Thoracic aorta (tissue), 2 donors: ENCODE measurements at places on chromosomes 1 and 21.
A peak's percentile ranks its signal among the peaks of the same experiment; 100 is the strongest.

DNA sequence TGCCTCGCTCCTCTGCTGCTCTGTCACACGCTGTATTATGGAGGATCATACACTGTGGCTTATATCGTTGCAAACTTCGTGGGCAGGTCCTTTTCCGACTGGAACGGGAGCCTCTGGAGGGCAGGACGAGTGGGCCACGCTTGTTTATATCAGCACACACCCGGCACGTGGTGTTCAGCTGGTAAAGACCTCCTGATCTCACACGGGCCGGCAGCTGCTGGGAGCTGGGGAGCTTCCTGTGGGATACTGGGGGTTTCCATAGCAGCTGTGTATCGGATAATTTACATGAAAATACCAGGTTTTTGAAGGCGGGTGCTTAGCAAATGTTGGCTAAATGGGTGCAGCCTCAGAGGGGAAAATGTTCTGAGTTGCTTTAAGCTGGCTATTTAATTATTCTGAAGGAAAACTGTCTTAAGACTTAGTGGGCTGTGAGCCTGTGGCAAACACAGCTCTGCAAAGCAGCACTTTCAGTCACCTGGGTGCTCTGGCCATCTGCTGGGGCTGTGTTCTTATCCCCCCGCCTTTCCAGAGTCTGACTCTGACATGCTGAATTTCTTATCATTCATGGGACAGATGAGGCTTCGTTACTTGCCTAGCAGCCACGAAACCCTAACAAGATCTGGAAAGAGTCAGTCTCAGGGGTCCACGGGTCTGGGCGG, 103.6 kb upstream of the GCLM start:
- no peak overlapping the region for H3K4me3 ChIP-seq
- no peaks in the 10 kb centered on the region for H3K4me1 ChIP-seq
- H3K27me3 ChIP-seq, result no peaks in the 10 kb centered on the region
- DNase-seq, result no peak
- H3K36me3 ChIP-seq, result no peaks in the 10 kb centered on the region
- no peak overlapping the region for H3K27ac ChIP-seq

GRCh38 chr1:54489627-54490250, 58.3 kb upstream of the ACOT11 start:
- H3K4me3 ChIP-seq, result peak overlapping the region; percentile 93
- H3K36me3 ChIP-seq, result no peaks in the 10 kb centered on the region
- H3K4me1 ChIP-seq, result peaks cover 28% of the 10 kb centered on the region
- no peak for DNase-seq
- peak overlapping the region; percentile 99 for H3K27ac ChIP-seq

GRCh38 chr1:63041660-63042059, 257.7 kb downstream of the ATG4C start:
- H3K4me3 ChIP-seq, result no peak overlapping the region
- no peaks in the 10 kb centered on the region for H3K27me3 ChIP-seq
- H3K36me3 ChIP-seq, result no peaks in the 10 kb centered on the region
- H3K4me1 ChIP-seq, result no peaks in the 10 kb centered on the region
- DNase-seq, result no peak
- no peak overlapping the region for H3K27ac ChIP-seq

GRCh38 chr1:42686418-42686817, 4.2 kb downstream of the YBX1 start:
- no peaks in the 10 kb centered on the region for H3K36me3 ChIP-seq
- H3K27ac ChIP-seq, result no peak overlapping the region
- no peak overlapping the region for H3K4me3 ChIP-seq
- no peak for DNase-seq

DNA sequence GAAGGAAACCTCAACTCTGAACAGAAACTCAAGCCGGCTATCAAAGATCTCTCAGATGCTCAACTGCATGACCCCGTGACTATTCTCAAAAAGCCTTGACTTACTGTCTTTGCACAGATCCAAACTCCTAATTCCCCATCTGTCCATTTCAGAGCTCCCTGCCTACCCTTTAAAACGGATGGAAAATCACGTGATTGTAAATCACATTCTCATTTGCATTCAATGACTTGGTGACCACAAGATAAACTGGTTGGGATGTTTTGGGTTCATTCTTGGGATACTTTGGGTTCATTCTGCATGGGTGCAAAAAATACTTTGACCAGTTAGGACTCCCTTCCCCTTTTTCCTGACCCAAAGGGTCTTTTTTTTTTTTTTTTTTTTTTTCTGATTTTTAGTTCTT, 41.3 kb upstream of the RUNX1 start:
- no peak overlapping the region for H3K27ac ChIP-seq
- H3K4me1 ChIP-seq, result no peaks in the 10 kb centered on the region
- H3K36me3 ChIP-seq, result no peaks in the 10 kb centered on the region
- no peak for DNase-seq
- H3K27me3 ChIP-seq, result no peaks in the 10 kb centered on the region

DNA sequence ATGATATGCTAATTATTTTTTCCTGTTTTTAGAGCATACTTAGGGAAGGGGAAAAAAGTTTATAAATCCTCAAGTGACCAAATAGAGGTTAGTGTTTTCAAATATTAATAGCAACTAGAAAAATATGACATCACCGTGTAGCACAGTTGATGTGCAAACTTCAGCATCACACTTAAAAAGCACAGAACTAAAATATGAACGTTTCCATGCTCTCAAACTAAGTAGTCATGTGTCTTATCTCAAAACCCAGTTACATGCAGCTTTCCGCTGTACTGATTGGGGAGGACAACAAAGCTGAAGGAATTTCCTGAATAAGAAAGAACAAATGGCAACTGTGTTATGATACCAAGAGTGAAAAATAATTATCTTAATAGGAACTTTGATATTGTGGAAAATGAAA, 903.7 kb downstream of the ADGRL2 start:
- no peak for DNase-seq
- H3K27ac ChIP-seq, result no peak overlapping the region
- H3K36me3 ChIP-seq, result no peaks in the 10 kb centered on the region
- H3K4me3 ChIP-seq, result no peak overlapping the region
- no peaks in the 10 kb centered on the region for H3K4me1 ChIP-seq

DNA sequence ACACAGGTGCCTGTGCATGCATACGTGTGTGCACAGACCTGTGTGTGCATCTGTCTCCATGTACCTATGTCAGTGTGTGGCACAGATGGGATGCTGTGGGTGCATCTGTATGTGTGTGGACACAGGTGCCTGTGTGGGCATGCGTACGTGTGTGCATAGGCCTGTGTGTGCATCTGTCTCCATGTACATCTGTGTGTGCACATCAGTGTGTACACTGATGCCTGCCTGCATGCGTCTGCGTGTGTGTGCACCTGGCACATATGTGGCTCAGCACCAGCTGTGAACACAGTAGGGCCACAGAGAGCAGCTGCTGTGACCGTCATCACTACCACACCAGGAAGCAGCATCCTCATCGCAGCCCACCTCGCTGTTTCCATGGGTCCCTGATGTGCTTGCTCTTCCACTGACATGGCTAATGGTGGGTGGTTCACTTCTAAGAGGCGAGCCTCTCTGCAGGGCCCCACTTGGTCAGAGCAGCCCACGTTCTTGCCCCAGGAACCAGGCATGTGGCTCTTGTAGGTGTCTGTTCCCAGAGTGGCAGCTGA, 9.6 kb upstream of the SPATC1L start:
- no peaks in the 10 kb centered on the region for H3K4me1 ChIP-seq
- H3K36me3 ChIP-seq, result peaks cover 75% of the 10 kb centered on the region
- no peak overlapping the region for H3K4me3 ChIP-seq
- DNase-seq, result no peak
- H3K27me3 ChIP-seq, result no peaks in the 10 kb centered on the region
